H9 (cell line): ENCODE measurements at places on chromosomes 5 and 9. TPM values are rescaled to one million over a fixed set of nuclear protein-coding genes. Genes with fewer than 3 reads are reported as not detected.

The FAM219A gene
- 16.7 and 17.5 TPM in 2 replicates for total RNA-seq

The PDE6A gene
- not detected in 2 replicates for total RNA-seq

The GRXCR2 gene
- not detected in 2 replicates for total RNA-seq

The AHRR gene
- total RNA-seq: 1.7 and 2.2 TPM in 2 replicates

The DAPK1 gene
- total RNA-seq: 78.3 and 79.4 TPM in 2 replicates

The DAB2IP gene
- total RNA-seq: 22.0 and 22.6 TPM in 2 replicates

The ANKRD31 gene
- 0.11 and 0.13 TPM in 2 replicates for total RNA-seq

DNA sequence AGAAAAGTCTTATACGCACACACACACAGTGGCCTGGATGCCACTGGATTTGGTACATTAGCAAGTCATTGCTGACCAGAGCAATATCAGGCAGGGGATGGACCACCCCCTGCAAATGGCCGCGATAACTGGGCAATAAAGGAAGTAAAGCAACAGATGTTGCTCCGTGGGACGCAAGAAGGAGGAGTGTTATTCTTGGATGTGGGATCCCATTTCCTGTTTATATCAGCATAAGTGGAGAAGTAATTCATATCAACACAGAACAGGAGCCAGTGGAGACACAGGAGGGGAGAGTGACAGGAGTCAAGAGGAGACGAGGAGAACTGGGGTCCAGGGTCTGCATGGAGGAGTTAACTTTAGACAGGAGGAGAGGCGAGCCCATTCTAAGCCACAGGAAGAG is 18.4 kb downstream of the RUFY1 start:
- no peak for DNase-seq
- H3K4me1 ChIP-seq: no peaks in the 10 kb centered on the region
- H3K27me3 ChIP-seq: no peaks in the 10 kb centered on the region
- H3K4me3 ChIP-seq: no peak overlapping the region

DNA sequence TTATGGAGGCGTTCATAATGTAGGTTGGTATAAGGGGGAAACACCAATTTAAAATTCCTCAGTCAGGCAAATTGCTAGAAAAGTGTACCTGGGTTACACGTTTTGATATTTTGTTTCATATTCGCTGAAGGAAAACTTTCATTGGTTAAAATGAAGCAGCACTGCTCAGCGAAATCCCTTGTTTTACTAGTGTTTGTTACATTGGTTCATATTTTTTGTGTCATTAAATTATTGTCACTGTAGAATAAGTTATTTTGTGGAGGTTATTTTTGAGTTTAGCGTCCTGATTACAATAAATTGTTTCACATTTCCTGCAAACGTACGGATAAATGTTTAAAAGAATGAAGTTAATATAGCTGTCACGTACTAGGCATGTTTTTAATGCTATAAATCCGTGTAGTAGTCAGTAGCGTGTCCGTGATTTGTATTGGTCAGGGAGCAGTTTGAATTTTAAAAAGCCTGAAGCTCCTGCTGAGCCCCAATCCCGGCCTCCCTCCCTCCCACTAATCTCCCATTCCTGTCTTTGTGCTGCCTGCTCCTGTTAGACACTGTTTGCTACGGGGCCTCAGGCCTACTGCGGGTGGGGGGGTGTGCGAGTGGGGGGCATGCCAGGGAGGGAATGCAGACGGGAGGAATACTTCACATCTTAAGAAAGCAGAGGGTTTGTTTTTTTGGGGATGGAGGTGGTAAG is 2.0 kb downstream of the NIPBL start:
- no peaks in the 10 kb centered on the region for H3K27me3 ChIP-seq
- peak overlapping the region; percentile 88 for H3K4me3 ChIP-seq
- no peak overlapping the region for H3K27ac ChIP-seq
- DNase-seq: peak; percentile 66
- no peaks in the 10 kb centered on the region for H3K4me1 ChIP-seq

DNA sequence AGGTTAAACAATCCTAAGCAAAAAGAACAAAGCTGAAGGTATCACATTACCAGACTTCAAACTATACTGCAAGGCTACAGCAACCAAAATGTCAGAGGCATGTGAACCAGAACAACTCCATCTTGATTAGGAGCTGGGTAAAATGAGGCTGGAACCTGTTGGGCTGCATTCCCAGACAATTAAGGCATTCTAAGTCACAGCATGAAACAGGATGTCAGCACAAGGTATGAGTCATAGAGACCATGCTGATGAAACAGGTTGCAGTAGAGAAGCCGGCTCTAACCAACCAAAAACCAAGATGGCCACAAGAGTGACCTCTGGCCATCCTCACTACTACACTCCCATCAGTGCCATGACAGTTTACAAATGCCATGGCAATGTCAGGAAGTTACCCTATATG is 252.0 kb downstream of the RASEF start:
- no peak overlapping the region for H3K27ac ChIP-seq
- no peaks in the 10 kb centered on the region for H3K27me3 ChIP-seq
- H3K36me3 ChIP-seq: no peaks in the 10 kb centered on the region
- H3K4me1 ChIP-seq: peaks cover 5% of the 10 kb centered on the region
- peak; percentile 92 for DNase-seq

DNA sequence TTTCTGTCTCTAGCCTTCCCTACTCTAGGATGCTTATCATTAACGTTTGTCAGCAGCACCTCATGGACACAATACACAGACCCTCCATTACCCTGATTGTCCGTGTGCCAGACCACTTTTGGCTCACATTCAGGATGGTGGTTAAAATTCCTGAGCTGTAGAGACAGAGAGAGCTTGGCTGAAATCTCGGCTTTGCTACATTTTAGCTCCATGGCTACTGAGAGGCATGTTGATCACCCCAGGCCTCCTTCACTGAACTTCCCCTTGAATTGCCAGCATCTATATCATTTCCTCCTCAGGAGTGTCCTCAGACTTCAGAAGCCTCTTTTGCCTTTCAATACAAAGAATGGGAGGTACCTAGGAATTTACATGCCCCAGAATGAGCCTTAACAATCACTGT is 104.7 kb upstream of the ISL1 start:
- no peaks in the 10 kb centered on the region for H3K27me3 ChIP-seq
- H3K27ac ChIP-seq: no peak overlapping the region
- peaks cover 13% of the 10 kb centered on the region for H3K4me1 ChIP-seq

DNA sequence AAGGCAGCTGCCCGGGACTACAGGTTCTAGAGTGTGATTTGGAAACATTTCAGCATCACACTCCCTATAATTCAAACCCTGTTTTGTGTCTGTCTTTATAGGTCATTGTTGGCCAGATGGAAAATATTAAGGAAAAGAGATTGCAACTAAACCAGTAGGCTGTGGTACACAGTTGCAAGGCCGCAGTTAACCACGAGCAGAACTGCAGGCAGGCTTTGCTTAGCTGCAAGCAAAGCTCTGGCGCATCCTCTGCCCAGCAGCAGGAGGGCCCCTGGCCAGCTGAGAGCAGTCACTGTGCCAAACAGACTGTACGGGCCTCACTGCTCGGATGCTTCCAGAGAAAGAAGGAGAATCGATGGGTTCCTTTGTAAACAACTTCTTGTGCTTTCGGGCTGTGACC is 204.5 kb downstream of the DENND1A start:
- H3K27ac ChIP-seq: no peak overlapping the region
- H3K4me1 ChIP-seq: no peaks in the 10 kb centered on the region
- no peaks in the 10 kb centered on the region; the same call in 1 of the 2 replicates for H3K27me3 ChIP-seq
- peak; percentile 37 for DNase-seq

GRCh38 chr9:81499021-81499454 is 190.3 kb downstream of the TLE1 start:
- no peak overlapping the region for H3K27ac ChIP-seq
- no peak overlapping the region for H3K4me3 ChIP-seq
- H3K36me3 ChIP-seq: no peaks in the 10 kb centered on the region
- no peak for DNase-seq
- H3K27me3 ChIP-seq: no peaks in the 10 kb centered on the region

- no peaks in the 10 kb centered on the region for H3K36me3 ChIP-seq
- no peak overlapping the region for H3K27ac ChIP-seq
- no peaks in the 10 kb centered on the region for H3K27me3 ChIP-seq
- H3K4me1 ChIP-seq: no peaks in the 10 kb centered on the region
These were observed 250.8 kb upstream of the FBXL7 start for GRCh38 chr5:15249152-15249551.

DNA sequence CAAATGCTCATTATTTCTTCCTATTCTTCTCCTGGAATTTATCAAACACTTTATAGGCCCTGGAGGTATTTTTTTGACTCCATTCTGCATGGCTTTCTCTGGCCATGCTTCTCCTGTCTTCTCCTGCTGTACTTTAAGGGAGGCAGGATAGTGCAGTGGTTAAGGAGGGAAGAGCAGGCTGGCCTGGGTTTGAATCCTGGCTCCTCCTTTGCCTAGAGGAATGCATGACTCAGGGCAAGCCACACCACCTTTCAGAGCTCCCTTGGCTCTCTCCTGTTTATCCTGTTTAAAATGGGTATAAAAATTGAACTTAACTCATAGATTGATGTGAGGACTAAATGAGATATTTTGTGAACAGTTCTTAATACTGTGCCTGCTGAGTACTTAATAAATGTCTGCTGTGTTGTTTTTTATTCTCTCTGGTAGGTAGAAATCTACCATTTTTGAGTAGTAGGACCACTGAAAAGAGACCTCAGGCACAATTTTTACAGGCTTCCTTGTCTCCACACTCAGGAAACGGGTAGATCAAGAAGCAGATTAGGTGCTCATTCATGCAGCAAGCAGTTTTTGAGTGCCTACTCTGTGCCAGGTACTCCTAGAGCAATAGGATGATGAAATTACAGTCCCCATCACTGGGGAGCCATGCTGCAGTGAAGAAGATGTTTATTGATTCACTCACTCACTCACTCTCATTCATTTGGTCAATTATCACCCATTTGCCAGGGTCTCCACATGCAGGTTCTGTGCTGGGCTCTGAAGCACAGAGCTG is 32.7 kb upstream of the ARAP3 start:
- H3K27me3 ChIP-seq: no peaks in the 10 kb centered on the region
- H3K4me3 ChIP-seq: no peak overlapping the region
- H3K4me1 ChIP-seq: peaks cover 10% of the 10 kb centered on the region

DNA sequence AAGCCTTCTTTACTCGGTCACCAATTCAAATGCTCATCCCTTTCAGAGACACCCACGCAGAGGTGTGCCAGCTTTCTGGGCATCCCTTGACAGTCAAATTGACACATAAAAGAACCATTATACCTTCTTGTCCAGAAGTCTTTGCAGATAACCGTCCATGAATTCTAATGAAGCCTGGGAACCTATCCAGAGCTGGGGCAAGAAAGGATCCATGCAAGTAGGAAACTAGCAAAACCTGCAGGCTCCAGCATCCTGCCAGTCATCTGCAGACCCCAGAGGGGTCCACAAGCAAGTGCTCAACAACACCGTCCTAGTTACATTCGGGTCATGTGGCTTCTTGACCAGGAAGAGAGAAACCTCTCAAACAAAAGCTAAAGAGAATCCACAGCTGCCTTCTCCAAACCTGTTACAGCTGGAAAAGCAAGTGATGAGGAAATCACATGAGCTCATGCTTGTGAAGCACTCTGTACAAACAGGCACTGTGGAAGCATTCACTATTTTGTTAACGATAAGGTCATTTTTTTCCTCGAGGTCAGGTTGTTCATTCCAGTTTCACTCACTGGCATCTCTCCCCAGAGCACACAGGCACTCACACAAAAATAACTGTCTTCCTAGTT is 80.2 kb upstream of the DMRT1 start:
- no peak for DNase-seq
- H3K27ac ChIP-seq: no peak overlapping the region
- no peaks in the 10 kb centered on the region for H3K36me3 ChIP-seq

DNA sequence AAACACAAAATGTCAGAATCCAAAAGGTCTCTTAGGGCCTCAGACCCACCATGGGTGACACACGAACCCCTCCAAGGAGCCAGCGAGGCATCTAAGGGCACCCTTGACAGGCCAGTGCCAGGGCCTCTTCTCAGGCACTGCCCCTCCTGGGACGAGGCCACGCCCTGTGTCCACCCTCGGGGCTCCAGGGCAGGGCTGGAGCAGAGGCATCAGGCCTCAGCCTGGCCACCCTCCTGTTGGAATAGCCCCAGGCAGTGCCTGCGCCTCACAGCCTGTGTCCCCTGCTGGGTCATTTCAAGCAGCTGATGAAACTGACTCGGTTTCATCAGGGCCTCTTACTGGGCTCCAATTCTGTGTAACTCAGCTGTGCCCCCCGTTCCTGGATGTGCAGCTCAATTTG is 32.8 kb upstream of the SUSD3 start:
- no peaks in the 10 kb centered on the region; the same call in 1 of the 2 replicates for H3K4me1 ChIP-seq
- no peaks in the 10 kb centered on the region for H3K27me3 ChIP-seq
- H3K27ac ChIP-seq: no peak overlapping the region
- no peak overlapping the region for H3K4me3 ChIP-seq

DNA sequence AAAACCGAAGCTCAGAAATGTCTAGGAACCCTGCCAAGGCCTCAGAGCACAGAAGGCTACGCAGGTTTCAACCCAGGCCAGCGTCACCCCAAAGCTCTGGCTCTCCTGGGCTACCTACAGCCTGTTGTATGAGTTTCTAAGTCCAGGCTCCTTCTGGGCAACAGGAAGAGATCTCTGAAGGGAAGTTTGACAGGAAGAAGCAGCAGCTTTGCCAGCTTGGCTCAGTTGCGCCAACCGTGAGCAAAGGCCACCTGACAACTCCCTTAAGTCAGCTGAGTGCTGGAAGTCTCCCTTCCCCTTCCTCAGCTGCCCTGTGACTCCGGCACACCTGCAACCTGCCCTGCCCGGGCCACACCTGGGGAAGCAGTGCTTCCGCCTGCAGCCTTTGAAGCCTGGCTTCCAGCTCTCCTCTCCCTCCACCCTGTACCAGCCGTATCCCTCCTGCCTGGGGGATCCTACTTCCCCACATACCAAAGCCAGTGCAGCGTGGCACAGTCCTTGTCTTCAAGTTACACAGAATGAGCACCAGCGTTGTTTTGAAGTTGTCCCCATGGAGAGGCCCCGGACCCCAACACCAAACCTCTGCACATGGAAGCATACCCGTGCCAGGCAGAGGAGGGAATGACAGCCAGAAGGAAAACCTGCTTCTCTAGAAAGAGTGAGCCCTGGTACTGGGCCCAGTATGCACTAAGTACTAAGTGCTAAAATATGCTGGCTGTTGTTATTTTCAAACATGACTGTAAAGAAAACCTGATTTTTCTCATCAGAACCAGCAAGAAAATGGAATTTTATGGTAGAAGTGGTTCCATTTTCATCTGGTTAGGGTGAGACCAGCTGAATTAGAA is 36.5 kb downstream of the SHB start:
- no peaks in the 10 kb centered on the region for H3K4me1 ChIP-seq
- no peak overlapping the region for H3K27ac ChIP-seq
- DNase-seq: no peak
- H3K36me3 ChIP-seq: no peaks in the 10 kb centered on the region
